Cortex of kidney (tissue), 1 donor: ENCODE measurements at places on chromosomes 2 and 18.

DNA sequence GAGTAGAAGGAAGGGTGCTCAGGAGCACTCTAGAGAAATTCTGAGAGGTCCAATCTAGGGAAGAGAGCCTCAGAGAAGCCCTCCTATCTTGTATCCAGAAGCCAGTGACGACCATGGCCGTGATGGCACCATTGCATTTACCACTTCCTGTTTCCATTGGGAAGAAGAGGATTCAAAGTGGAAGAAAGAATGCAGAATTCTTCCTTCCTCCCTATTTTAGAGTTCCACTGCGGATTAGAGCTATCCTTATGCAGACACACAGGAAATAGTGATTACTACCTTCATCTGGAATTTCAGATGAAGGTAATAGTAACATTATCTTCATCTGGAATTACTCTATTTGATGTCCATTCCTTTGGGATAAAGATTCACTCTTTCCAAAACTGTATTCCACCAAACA, 45.6 kb upstream of the PCBP1 start:
- no peak for DNase-seq

DNA sequence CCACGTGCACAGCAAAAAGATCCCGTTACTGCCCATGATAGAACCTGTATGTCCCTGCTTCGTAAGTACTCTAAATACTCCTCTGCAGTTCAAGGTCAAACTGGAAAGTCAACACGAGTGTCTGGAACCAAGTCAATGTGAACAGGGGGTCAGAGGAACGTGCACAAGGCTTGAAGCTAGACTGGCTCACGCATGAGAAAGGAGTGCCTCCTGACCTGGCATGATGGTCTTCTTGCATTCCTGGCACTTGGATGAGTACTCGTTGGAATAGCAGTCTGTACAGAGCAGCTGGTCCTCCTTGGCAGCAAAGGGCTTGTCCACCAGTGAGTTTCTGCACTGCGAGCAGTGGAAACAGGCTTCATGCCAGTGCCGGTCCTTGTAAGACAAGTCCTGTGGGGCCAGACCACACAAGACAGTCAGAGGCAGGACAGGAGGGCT, 25.5 kb downstream of the FHL2 start:
- no peak for DNase-seq

DNA sequence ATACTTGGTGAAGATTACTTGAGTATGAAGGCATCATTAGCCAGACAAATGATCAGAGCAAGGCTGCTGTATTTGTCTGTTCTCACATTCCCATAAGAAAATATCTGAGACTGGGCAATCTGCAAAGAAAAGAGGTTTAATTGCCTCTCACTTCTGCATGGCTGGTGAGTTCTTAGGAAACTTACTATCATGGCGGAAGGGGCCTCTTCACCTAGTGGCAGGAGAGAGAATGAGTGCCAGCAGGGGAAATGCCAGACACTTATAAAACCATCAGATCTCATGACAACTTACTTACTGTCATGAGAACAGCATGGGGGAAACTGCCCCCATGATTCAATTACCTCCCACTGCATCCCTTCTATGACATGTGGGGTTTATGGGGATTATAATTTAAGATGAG, 452.3 kb downstream of the GALR1 start:
- DNase-seq, result no peak

DNA sequence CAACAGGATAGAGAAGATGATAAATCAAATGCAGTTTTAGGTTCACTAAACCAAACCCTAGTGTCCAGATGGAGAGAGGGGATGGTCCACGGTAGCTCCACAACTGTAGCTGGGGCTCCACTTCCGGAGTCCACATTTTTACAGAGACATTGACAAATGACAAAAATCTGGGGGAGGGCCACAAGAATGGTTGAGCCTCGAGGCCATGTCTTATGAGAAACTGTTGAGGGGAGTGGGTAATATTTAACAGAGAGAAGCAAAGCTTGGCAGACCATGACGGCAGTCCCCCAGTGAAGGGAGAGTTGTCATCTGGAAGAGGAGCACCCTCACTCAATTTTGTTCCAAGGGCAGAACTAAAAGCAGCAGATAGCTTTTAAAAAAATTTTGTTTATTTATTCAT, 17.6 kb upstream of the EPHA4 start:
- no peak for DNase-seq

DNA sequence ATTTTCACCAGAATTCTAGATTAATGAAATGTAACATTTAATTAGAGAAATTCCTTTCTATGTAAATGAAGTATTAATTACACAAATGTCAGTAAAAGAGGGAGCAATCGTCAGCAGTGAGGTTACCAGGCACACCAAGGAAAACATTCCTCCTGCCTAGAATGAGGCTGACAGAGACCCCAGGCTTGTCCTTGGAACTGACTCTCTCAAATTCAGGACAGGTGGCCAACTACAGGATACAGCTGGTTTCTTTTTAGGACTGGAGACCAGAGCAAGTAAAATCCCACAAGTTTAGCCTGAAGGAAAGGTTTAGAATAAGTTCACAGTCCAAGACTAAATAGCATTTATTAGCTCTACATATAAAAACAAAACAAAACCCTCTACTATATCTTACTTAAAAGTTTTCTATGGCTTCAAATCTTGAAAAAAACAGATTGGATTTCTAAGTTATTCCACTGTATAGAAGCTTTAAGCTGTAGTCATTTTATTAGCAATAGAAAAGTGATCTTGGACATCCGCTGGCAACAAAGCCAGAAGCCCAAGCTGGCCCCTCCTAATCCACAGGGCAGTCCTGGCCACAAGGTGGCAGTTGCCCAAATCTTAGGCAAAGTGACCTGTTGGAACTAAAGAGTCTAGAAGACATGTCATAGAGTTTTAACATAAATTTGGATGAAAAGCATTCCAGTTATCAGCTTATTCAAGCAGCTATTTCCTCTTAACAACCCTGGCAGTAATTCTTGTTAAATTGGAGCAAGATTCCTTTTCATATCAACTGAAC, 81.0 kb downstream of the SP3 start:
- DNase-seq, result no peak

- DNase-seq, result no peak
These were observed 94.1 kb upstream of the LDLRAD4 start for GRCh38 chr18:13124411-13124810.

GRCh38 chr2:100292022-100292580, 30.2 kb downstream of the LONRF2 start:
- no peak for DNase-seq

DNA sequence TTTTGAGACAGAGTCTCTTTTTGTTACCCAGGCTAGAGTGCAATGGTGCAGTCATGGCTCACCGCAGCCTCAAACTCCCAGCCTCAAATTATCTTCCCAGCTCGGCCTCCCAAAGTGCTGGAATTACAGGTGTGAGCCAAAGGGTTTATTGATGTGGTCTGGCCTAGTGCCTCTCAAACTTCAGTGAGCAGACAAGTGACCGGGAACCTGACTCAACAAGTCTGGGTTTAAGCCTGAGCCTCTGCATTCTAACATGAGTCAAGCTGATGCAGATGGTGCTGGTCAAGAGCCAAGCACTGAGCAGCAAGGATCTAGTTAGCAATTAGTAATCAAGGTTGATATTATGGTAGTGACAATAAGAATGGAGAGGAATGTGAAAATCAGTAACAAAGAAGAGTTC, 21.3 kb downstream of the CDK15 start:
- no peak for DNase-seq

- no peak for DNase-seq
These were observed 7.7 kb downstream of the FAM228A start for GRCh38 chr2:24182507-24182906.

- no peak for DNase-seq
These were observed 25.3 kb upstream of the SERTAD2 start for GRCh38 chr2:64678771-64679590.

DNA sequence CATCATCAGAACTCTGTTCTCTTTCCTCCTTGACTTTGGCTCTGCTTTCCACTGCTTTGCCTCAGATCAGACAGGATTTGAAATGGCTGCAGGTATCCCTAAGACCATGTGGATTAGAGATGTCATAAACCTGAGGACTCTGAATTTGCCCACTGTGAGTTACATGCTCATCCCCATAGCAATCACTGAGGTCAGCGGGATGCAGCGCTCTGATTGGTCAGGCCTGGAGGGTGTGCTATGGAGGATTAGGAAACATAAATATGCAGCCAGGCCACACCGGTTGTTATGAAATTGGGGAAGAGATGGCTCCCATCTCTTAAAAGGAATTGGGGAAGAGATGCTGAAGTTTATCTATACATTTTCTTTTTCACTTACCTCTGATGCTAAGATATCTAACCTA, 73.7 kb upstream of the DNAJC10 start:
- DNase-seq, result no peak

DNA sequence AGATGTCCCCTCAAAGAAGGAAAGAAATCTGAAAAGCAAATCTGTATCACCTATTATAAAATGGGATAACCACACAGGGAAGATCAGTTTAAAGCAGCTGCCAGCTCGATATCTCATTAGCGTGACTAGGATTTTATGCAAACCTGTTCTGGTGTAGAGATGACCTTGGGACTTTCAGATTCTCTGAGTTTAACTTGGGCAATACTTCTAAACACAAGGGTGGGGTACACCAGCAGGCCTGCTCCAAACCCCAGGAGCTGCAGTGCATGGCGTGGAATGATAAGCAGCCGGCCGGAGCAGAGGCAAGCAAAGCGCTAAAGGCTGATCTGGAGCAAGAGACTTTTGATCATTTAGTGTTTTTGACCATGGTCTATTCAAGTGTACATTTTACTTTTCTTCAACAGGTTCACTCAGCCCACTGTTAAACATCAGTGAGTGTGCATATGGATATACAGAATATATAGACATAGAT, 4.7 kb downstream of the SERTAD2 start:
- DNase-seq, result no peak

DNA sequence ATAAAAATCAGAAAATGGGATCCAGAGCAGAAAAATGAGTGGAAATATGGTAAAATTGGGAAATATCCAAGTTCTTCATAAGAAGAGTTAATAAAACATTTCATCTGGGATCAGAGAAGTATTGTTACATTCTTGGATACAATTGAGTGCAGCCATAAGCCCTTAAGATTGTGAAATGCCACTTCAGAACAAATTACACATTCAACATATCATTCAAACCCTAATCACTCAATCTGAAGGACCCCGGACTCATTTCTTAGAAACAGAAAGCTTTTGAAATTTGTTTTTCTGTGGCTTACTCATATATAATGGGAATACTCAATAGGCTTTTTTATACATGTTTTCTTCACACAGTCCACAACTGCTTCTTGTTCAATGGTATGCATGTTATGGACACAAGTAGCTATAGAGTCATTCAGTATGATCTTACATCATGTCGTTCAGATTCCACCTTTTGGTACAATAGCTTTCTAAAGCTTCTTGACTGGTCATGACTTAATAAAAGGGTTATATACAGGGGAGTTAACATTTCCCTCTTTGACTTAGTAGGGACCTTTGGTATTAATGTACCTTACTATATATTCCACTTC, 39.9 kb downstream of the SCN7A start:
- DNase-seq, result no peak

DNA sequence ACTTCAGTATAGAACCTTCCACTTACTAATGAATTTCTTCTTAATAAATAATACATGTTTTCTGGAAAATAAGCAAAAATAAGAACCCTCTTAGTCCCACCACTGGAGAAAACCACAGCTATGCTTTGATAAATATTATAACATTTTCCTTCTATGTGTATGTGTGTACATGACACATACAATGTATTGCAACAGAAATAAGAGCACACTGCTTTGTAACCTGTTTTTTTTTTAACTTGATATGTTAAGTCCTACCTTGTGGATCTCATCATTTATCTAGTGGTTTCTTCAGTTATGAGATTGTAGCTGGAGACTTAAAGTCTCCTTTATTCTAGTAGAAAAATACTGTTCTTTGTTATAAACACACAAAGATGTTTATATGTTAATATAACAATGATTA, 17.2 kb downstream of the INPP1 start:
- no peak for DNase-seq

- no peak for DNase-seq
These were observed 133.9 kb downstream of the ZNF532 start for GRCh38 chr18:58998401-58999203.

GRCh38 chr2:67217398-67217797, 179.7 kb upstream of the ETAA1 start:
- DNase-seq, result no peak

DNA sequence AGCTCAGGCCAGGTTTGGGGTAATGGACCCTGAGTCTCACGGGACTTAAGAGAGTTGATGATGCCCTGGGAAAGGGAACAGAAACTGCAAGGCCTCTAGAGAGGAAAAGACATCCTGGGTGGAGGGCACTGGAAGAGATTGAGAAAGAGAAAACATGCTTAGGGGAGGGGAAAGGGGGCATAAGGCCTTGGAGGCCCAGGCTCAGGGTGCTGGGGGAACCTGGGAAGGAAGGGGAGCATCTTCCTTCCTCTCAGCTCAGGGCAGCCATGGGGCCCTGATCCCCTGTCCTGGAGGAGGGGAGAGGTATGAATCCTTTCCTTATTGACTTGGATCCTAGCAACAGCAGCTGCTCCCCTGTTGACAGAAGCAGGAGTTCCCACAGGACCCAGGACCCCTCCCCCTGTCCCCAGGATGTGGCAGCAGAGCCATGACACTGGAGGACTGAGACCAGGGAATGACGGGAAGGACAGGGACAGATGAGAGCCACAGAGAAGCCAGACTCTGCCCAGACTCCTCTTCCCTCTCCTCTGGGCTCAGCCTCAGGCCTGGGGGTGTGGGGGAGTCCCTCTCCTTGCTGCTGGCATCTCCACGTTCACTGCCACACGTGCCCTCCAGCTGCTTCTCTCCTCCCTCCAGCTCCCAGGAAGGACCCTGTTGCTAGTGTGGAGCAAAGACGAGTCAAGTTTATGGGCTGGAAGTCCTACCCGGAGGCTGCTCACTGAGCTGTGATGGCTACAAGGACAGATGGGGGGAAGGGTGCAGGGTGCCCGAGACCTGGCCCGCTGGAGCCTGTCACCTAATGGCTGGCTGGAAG, 815 bp downstream of the GPBAR1 start:
- DNase-seq, result no peak

- DNase-seq, result no peak
These were observed 85.7 kb upstream of the RBBP8 start for GRCh38 chr18:22847392-22847791.

DNA sequence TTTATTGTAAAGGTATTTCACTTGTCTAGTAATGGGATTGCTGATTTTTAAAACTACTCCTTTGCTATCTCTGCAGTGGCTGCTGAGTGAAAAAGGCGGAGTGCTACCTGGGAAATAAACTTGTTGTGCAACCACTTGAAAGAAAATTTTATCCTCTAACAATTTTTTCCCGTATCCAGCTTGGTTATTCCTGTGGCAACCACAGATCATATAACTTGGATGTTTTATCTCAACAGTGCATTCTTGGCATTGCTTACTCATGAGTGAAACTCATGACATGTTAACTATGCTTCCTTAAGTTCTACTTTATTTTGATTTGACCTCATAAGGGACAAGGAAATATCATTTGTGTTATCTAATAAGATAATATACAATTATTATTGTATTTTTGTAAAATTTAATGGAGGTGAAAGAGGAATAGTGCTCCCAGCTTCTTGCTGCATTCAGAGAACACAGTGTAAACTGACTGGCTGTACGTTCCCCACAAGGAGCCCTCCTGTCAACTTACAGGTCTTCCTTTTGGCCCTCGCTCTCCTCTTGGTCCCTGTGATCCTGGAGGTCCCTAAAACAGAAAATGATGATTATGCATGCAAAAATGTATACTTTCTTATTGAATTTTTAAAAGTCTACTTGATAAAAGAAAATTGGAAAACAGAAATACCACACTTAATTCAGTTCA, 82.7 kb downstream of the COL5A2 start:
- no peak for DNase-seq

GRCh38 chr18:76401498-76401897, 93.5 kb downstream of the ZNF516 start:
- no peak for DNase-seq

- DNase-seq, result no peak
These were observed 15.0 kb upstream of the BMPR2 start for GRCh38 chr2:202361108-202361507.

GRCh38 chr2:10891848-10892247, 19.9 kb upstream of the KCNF1 start:
- DNase-seq, result no peak
